ENCODE measurements at places on chromosomes 2 and 18.

DNA sequence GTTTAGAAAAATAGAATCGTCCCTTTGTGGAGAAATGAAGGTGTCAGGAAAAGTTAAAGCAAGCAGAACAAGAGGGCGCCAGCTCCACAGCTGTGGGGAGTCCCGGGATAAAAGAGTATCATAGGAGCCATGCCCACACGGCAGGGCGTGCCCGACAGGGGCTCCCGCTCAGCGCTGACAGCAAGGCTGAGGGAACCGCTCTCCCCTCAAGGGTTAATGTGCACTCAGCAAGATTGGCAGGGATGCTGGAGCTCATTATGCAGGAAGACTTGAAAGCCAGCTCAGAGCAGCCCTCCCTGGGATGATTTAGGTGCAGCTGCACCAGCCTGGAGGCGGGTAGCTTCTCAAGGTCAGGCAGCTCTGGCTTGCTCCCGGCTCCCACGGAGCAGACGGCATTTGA lies 500.2 kb downstream of the EIPR1 start:
- DNase-seq = no peak

GRCh38 chr2:100038011-100038410 lies 104.4 kb downstream of the AFF3 start:
- no peak for DNase-seq

GRCh38 chr18:31606265-31606664 lies 14.6 kb downstream of the TTR start:
- no peak for DNase-seq

DNA sequence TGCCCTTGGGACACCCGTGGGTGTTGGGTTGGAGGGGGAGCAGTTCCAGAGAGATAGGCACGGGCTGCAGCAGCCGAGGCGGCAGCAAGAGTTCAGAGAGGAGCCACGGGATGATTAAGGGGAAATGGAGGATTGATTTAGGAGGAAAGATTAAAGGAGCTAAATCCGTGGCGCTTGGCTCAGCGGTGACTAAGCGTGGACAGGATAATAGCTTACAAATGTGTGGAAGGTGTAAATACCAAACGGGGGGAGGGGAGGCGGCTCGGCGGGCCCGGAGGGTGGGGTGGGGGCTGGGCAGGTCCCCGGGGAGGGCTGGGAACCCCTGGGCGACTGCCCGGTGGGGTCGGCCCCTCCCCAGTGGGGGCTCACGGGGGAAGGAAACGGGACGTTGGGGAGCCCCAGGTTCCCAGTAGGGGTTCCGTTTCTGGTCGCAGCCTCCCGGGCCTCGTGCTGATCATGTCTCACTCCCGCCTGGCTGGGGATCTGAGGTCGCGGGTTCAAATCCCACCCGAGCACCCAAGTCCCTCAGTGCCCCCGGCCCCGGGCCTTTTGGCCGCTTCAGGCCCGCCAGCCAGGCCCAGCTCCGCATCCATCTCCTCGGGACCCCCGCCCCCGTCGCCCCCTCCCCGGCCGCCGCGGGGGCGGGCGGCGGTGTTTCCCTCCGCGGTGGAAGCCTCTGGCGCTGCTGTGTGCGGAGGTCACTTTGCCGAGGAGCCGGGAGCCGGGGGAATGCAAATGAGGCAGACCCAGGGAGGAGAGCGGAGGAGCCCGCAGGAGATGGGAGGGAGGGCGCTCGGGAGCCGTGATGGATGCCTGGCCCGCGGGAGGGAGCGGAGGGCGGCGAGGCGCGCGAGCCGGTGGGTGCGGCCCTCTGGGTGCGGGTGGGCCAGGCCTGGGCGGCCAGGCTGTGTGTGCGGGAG lies 8.1 kb downstream of the ASIC4 start:
- DNase-seq = peak; percentile 40

DNA sequence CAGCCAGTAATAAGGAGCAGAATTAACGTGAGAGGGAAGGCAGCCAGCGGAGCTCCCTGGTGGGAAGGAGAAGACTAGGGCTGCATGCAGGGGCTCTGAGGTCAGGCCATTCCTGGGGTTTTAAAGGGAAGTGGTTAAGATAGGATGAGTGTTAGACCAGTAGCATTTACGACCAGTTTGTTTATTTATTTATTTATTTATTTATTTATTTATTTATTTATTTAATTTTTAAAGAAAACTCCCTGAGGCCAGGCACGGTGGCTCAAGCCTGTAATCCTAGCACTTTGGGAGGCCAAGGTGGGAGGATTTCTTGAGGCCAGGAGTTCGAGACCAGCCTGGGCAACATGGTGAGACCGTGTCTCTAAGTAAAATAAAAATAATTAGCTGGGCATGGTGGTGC lies 152.8 kb downstream of the FHOD3 start:
- no peak for DNase-seq
